ENCODE measurements at places on chromosomes 1 and 21.

- no peak for DNase-seq
Measured at GRCh38 chr1:104132382-104132973, 382.8 kb downstream of the AMY1C start.

- DNase-seq, result no peak
Measured at GRCh38 chr1:24727501-24728216, 17.6 kb upstream of the CLIC4 start.

GRCh38 chr1:230220478-230220877 lies 153.4 kb downstream of the GALNT2 start:
- DNase-seq, result no peak

DNA sequence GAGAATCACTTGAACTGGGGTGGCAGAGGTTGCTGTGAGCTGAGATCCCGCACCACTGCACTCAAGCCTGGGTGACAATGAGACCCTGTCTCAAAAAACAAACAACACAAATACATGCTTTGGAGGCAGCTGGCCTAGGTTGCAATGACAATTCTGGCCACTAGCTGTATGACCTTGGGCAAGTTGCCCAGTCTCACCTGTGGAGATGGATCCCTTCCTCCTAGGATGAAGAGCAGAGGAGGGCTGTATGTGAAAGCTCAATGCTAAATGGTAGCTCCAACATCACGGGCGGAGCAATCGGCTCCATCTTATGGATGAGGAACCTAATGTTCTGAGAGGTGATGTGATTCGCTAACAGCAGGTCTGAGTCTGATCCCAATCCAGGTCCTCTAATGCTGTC lies 20.6 kb downstream of the ADORA1 start:
- DNase-seq, result no peak

DNA sequence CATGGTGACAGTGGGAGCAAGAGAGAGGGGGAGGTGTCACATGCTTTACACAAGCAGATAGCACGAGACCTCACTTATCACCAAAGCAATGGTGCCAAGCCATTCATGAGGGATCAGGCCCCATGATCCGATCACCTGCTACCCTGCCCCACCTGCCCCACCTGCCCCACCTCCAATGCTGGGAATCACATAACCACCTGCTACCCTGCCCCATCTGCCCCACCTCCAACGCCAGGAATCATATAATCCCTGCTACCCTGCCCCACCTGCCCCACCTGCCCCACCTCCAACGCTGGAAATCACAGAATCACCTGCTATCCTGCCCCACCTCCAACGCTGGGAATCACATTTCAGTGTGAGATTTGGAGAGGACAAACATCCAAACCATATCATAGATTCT lies 10.6 kb upstream of the AIRE start:
- no peak for DNase-seq

GRCh38 chr1:178190881-178191280 lies 97.0 kb downstream of the RASAL2 start:
- DNase-seq, result no peak
